ENCODE measurements at places on chromosomes 16 and 17. TPM values are rescaled to one million over a fixed set of nuclear protein-coding genes. Genes with fewer than 3 reads are reported as not detected.

- no peaks in the 10 kb centered on the region for H3K27me3 ChIP-seq
- H3K4me1 ChIP-seq = peaks cover 12% of the 10 kb centered on the region
- peaks cover 21% of the 10 kb centered on the region for H3K36me3 ChIP-seq
- no peak for DNase-seq
- no peak overlapping the region for H3K27ac ChIP-seq
These were observed 1.1 kb upstream of the NDUFAB1 start for GRCh38 chr16:23597003-23597756.

- no peaks in the 10 kb centered on the region for H3K4me1 ChIP-seq
- no peak for DNase-seq
- H3K36me3 ChIP-seq = no peaks in the 10 kb centered on the region
- no peak overlapping the region for H3K4me3 ChIP-seq
- no peak overlapping the region for H3K27ac ChIP-seq
These were observed 53.4 kb downstream of the RGS9 start for GRCh38 chr17:65190467-65191097.

GRCh38 chr17:27546624-27547300 is 84.2 kb upstream of the LGALS9 start:
- H3K4me1 ChIP-seq = peaks cover 26% of the 10 kb centered on the region
- H3K4me3 ChIP-seq = no peak overlapping the region
- no peak for DNase-seq
- H3K27me3 ChIP-seq = no peaks in the 10 kb centered on the region
- H3K36me3 ChIP-seq = no peaks in the 10 kb centered on the region

GRCh38 chr17:46011711-46012505 is 12.9 kb downstream of the STH start:
- no peak overlapping the region for H3K27ac ChIP-seq
- H3K4me3 ChIP-seq = no peak overlapping the region
- no peaks in the 10 kb centered on the region for H3K4me1 ChIP-seq
- no peak for DNase-seq

DNA sequence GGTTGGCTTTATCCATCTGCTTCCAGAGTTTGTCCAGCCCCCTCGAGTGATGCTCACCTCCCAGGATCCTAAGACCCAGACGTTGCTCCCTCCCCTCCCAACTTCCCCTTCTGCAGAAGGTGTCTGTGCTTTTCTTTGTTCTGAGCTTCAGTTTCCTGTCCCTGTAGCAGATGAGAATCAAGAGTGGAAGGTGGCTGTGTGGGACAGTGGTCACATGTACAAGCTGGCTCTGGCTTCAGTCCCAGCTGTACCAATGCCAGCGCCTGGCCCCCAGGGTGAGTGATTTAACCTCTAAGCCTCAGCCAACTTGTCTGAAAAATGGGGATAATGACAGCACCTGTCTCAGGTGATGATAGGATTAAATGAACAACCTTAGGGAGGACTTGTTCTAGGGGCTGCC is 7.7 kb downstream of the PRR15L start:
- peak overlapping the region; percentile 40 for H3K4me3 ChIP-seq
- H3K36me3 ChIP-seq = no peaks in the 10 kb centered on the region
- H3K27ac ChIP-seq = peak overlapping the region; percentile 81
- DNase-seq = no peak
- no peaks in the 10 kb centered on the region for H3K27me3 ChIP-seq

DNA sequence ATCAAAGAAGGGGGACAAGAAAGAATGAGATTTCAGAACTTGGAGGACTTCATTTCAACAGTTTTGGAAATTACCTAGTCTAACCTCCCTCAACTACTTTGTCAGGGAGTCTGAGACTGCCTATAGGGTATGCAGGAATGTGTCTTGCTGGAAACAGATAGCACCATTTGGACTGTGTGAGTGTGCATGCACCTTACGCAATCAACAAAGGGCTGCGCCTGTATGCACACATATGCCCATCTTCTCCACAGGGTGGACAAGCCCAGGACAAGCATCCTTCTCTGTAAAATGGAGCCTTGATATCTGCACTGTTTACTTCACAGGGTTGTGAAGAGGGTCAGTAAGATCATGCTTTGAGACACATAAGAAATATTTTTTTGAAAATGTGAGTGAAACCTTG is 305.7 kb upstream of the ASIC2 start:
- no peak for DNase-seq
- H3K4me1 ChIP-seq = peaks cover 7% of the 10 kb centered on the region
- no peak overlapping the region for H3K4me3 ChIP-seq
- no peak overlapping the region for H3K27ac ChIP-seq
- H3K36me3 ChIP-seq = no peaks in the 10 kb centered on the region
- no peaks in the 10 kb centered on the region for H3K27me3 ChIP-seq

- no peak overlapping the region for H3K27ac ChIP-seq
- no peak for DNase-seq
- no peak overlapping the region for H3K4me3 ChIP-seq
- H3K27me3 ChIP-seq = no peaks in the 10 kb centered on the region
- H3K4me1 ChIP-seq = peaks cover 42% of the 10 kb centered on the region
These were observed 11.3 kb upstream of the CYTH1 start for GRCh38 chr17:78793415-78793814.

Gene GALNS
- total RNA-seq = 32.8 TPM

GRCh38 chr17:45114117-45114932 is 18.0 kb downstream of the PLCD3 start:
- H3K27me3 ChIP-seq = no peaks in the 10 kb centered on the region
- H3K4me3 ChIP-seq = no peak overlapping the region
- no peaks in the 10 kb centered on the region for H3K4me1 ChIP-seq
- DNase-seq = no peak
- no peak overlapping the region for H3K27ac ChIP-seq
- no peaks in the 10 kb centered on the region for H3K36me3 ChIP-seq

DNA sequence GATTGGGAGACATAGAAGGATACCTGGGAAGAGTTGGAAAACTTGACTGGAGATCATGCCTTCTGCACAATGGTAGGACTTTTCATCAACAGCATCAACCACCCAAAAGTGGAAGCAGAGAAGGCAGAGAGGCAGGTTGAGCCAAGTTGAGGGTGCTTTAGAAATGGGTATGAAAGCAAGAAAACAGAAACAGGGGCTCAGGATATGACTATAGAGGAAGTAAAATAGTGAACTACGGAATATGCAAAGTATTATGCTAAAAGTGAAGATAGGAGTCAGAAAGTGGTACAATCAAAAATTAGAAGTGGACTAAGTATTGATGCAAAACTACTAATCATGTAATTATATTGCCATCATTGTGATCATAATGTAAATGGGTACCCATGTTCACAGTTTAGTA is 16.1 kb upstream of the ARHGAP44 start:
- H3K36me3 ChIP-seq = no peaks in the 10 kb centered on the region
- H3K4me3 ChIP-seq = no peak overlapping the region
- DNase-seq = no peak
- H3K4me1 ChIP-seq = no peaks in the 10 kb centered on the region

DNA sequence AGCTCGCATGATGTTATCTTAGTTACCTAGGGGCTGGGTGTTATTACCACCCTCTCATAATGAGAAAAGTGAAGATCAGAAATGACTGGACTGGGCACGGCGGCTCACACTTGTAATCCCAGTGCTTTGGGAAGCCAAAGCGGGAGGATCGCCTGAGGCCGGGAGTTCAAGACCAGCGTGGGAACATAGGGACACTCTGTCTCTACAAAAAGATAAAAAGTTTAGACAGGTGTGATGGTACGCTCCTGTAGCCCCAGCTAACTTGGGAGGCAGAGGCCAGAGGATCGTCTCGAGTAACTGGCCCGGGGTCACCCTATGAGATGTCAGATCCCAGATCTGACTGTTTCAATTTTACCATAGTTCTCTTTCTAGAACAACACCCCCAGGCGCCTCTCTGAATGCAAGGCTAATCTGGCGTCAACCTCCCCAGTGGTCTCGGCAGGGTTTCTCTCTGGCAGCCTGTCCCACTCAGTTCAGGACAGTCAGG is 1.9 kb upstream of the CCDC102A start:
- no peaks in the 10 kb centered on the region for H3K36me3 ChIP-seq
- no peak overlapping the region for H3K4me3 ChIP-seq
- H3K27ac ChIP-seq = no peak overlapping the region
- H3K4me1 ChIP-seq = peaks cover 39% of the 10 kb centered on the region
- no peak for DNase-seq
- no peaks in the 10 kb centered on the region for H3K27me3 ChIP-seq
